ENCODE measurements at places on chromosomes 2 and 18.

- DNase-seq, result no peak
These were observed 133.8 kb upstream of the NT5C1B start for GRCh38 chr2:18723219-18723618.

DNA sequence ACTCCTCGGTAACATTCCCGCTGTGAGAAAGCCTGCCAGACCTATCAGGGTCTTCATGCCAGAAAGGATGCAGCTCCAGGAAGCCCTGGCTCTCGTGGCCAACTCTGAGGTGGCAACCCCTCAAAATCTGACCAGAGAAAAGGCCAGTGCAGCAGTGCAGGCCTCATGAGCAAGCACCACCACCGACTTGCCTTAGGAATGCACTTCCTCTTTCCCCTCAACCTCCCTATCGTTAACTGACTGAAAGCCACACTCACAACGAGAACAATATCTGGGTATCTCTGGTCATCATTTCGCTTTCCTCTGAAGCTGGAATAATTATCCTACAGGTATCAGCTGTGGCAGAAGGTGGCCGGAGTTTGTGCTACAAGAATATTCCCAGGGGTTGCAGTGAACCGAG is 101.4 kb upstream of the POU3F3 start:
- DNase-seq, result no peak

DNA sequence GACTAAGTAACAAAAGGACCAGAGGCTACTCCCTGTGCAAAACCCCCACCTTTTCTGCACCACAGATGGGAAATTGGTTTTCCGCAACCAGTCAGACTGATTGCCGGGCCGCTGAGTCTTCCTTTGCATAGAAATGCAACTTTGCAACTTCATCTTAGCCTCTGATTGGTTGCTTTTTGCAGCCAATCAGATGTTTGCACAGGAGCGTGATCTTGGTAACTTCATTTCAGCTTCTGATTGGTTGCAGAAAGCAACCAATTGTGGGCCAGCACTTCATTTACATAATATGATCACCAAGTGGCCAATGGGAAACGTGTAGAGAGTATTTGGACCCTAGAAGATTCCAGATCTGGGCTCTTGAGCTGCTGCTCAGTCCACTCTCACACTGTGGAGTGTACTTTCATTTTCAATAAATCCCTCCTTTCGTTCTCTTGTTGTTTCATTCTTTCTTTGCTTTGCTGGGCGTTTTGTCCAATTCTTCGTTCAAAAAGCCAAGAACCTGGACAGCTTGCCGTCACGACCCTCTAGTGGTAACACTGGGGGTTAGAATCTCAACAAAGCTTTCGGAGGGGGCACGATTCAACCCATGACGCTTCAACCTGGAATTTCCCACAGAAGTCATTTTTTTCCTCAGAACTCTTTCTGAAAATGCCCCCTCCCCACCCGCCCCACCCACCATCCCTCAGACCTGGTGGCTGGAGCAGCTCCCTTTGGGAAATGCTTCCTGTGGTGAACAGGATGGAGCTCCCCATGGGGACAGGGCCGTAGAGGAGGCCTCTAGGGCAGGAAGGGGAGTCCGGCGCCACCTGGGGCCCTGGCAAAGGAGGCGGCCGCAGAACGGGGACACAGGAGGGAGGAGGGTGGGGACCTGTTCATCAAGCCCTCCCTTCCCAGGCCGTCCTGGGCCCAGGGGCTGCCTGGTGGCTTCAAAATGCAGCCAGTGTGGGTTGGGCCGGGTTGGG is 31.8 kb upstream of the KCNF1 start:
- DNase-seq, result no peak

DNA sequence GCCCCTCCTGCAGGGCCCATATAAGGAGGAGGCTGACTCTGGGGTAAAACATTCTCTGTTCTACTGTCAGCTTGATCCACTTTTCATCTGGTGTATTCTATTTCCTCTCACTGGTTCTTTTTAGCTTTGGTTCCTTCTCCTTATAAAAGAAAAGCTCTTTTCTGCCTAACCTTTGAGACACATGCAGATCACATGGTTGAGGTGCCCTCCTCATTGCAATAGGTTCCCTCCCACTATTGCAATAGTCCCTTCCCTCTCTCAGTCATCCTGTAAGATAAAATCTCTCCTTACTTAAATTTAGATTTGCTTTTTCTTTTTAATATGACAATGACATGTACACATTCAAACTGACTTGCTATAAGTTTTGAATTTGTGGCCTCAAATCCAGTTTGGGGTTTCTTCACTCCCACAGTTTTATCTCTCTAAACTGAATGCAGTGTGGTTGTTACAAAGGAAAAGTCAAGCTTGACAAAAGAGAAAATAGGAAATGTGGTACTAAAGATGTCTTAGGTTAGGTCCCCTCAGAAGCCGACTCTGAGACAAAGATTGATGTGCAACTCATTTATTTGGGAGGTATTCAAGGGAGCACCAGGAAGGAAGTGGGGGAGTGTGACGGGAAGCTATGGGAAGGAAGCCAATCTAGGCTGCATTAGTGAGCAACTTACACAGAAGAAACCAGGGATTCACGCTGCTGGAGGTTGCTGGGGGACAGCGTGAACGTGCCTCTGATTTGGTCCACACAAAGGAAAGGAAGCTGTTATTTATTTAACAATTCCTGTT is 127.6 kb upstream of the LINC00305 start:
- DNase-seq, result no peak

DNA sequence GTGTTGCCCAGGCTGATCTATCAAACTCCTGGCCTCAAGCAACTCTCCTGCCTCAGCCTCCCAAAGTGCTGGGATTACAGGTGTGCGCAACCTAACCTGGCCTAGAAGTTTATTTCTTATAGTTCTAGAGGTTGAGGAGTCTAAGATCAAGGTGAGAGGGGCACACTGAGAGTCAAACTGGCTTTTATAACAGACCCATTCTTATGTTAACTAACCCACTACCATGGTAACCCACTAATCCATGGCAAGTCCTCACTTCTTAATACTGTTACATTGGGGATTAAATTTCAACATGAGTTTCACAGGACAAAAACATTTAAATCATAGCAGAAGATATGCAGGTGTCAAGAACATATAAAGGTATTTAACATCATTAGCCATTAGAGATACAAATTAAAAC is 50.6 kb downstream of the MDH1 start:
- no peak for DNase-seq

DNA sequence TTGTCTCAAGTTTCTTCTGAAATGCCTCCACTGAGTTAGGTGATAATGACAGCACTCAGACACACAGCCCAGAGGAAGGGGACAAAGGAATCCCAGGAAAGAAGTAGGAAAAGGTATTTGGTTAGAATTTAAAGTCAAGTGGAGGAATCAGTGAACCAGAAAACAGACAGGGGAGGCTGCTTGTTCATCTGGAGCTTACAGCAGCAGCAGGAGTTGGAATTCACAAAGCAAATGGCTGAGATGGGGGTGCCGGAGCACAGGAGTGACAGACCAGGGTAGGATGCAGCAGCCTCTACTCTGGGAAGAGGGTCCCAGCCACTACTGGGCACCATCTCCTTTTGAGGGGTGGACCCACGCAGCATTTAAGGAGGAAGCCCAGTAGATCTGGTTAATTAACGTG is 104.8 kb downstream of the ST6GAL2 start:
- DNase-seq, result no peak

GRCh38 chr18:51537487-51537886 is 340.0 kb upstream of the MEX3C start:
- no peak for DNase-seq

DNA sequence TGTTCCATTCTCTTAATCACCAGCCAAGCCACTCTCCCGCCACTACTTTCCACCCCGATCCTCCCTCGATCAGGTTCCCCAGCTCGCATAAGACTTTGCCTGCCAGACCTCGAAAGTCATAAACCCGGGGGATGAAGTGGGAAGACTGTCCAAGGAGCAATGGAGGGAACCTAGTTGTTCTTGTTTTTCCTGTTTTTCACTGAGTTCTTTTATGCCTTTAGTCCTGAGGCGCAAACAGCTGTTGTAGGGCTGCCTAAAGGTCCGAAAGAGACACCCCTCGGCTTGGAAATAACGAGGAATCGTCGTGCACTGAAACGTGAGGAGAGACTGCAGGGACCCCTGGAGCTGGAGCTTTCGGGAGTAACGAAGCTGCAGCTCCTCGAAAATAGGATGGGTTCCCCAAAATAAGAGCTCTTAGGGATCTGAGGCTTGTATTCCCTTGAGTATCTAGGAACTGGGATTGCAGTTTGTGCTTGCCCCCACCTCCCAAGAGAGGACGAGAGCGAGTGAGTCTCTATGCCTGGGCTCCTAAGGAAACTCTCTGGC is 1.7 kb upstream of the HOXD12 start:
- DNase-seq, result no peak

DNA sequence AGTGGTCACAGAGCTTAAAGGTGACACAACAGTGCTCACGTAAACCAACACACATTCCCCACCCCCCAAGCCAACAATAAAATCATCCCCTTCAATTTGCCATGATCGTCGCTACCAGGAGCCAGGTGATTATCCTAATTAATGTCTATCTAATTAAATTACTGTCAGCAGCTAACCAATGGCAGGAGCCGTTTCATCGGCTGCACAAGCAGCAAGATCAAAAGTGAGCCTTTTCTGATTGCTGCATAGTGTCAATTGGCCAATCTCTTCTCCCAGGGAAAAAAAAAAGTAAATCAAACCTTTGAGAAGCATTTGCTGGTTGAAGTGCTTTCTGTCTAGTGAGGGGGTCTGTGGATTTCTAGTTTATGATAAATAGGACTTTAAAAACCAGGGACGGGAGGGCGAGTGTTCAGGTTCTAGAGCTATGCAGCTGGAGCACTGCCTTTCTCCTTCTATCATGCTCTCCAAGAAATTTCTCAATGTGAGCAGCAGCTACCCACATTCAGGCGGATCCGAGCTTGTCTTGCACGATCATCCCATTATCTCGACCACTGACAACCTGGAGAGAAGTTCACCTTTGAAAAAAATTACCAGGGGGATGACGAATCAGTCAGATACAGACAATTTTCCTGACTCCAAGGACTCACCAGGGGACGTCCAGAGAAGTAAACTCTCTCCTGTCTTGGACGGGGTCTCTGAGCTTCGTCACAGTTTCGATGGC is at the start of gene TBR1:
Gene TBR1, plus strand, starts transcription at position 311 of the 721 bp plus-strand sequence. Its CDS starts 114 bp downstream, at position 425.
- no peak for DNase-seq

DNA sequence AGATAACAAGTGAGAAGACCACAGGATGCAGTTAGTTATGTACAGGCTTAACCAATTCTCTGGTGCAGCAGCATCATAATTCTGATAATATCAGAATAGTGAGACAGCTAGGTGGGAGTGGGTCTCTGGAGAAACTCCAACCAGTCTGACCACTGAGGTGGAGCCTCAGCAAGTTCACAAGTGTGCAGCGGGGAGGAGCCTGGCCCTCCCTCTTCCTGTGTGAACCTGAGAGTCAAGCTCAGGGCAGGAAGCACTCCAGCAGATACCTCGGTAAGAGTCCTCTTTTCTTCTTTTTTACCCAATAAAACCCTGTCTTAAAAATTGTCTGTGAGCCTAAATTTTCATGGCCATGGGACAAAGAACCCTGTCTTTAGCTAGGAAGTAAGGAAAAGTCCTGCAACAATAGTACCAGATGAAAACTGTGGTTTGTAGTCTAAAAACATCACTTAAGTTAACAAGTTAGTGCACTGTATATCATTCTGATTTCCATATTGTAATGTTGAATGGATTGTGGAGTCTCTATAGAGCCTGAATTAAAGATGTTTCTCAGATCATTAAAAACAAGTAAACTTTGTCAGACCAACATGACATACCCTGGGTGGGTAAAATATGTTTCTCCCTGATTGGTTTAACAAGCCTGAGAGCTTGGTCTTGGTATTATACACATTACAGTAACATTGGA is 370.8 kb downstream of the TMEM182 start:
- no peak for DNase-seq

DNA sequence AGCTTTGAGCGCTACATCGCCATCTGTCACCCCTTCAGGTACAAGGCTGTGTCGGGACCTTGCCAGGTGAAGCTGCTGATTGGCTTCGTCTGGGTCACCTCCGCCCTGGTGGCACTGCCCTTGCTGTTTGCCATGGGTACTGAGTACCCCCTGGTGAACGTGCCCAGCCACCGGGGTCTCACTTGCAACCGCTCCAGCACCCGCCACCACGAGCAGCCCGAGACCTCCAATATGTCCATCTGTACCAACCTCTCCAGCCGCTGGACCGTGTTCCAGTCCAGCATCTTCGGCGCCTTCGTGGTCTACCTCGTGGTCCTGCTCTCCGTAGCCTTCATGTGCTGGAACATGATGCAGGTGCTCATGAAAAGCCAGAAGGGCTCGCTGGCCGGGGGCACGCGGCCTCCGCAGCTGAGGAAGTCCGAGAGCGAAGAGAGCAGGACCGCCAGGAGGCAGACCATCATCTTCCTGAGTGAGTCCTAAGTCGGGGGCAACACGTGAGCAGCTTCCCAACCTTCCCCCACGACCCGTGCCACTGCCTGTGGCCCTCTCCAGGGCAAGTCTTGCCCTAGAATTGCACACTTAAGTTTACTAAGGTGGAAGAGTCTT is 928 bp downstream of the GPR39 start:
- DNase-seq, result no peak

- DNase-seq, result no peak
These were observed 155.8 kb upstream of the ALKAL2 start for GRCh38 chr2:443741-444140.

DNA sequence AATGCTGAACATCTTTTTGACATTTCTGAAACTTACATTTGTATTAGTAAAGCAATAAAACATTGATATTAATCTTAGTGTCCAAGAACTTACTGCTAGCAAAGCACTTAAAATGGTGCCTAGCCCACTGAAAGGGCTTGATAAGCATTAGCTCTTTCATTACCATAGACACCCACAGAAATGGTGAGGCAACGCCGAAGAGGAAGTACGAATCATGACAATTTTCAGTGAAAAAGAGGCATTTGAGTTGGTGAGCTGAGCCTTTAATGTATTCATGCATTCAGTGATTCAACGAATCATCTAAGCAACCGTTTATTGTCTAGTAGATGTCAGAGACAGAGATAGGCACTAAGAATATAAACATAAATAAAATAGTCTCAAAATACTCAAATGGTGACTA is 101.1 kb downstream of the PIGN start:
- no peak for DNase-seq

- no peak for DNase-seq
These were observed 25.1 kb downstream of the MEIS1 start for GRCh38 chr2:66460031-66460430.

GRCh38 chr2:136255127-136255526 is 137.2 kb upstream of the CXCR4 start:
- no peak for DNase-seq

GRCh38 chr2:204160989-204161388 is 224.4 kb downstream of the ICOS start:
- no peak for DNase-seq

DNA sequence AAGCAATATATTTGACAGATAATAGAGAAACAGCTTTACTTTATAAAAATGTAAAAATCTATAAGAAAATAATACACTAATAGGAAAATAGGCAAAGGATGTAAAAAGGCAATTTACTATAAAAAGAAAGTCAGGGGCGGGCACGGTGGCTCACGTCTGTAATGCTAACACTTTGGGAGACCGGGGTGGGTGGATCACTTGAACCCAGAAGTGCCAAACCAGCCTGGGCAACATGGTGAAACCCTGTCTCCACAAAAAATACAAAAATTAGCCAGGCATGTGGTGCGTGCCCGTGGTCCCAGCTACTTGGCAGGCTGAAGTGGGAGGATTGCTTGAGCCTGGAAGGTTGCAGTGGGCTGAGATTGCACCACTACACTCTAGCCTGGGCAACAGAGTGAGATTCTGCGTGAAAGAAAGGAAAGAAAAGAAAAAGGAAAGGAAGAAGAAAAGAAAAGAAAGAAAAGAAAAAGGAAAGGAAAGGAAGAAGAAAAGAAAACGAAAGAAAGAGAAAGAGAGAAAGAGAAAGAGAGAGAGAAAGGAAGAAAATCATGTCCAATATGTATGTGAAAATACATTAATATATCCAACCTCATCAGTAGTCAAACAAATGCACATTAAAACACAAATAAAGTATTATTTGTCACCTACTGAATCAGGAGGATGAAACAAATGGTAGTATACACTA is 65.1 kb downstream of the ADD2 start:
- DNase-seq, result no peak
